ENCODE measurements at places on chromosomes 13 and 19.
A peak's percentile ranks its signal among the peaks of the same experiment; 100 is the strongest.

DNA sequence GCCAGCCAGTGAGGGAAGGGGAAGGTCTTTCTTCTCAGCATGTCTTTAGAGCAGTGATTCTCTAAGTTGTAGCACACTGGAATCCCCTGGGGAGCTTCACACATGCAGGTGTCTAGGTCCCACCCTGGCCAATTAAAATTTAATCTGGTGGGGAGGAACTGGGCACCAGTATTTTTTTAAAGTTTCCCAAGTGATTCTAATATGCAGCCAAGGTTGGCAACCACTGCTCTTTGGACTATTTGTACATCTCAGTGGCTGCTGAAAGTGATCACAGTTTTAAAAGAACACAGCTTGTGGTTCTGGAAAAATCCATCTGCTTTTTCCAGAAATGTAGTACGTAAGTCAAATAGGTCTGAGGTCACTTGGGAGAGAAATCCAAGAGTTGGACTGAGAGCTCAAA is 10.7 kb upstream of the KATNAL1 start:
- DNase-seq, result no peak

- DNase-seq, result no peak
These were observed 8.0 kb downstream of the KLC3 start for GRCh38 chr19:45348367-45349125.

DNA sequence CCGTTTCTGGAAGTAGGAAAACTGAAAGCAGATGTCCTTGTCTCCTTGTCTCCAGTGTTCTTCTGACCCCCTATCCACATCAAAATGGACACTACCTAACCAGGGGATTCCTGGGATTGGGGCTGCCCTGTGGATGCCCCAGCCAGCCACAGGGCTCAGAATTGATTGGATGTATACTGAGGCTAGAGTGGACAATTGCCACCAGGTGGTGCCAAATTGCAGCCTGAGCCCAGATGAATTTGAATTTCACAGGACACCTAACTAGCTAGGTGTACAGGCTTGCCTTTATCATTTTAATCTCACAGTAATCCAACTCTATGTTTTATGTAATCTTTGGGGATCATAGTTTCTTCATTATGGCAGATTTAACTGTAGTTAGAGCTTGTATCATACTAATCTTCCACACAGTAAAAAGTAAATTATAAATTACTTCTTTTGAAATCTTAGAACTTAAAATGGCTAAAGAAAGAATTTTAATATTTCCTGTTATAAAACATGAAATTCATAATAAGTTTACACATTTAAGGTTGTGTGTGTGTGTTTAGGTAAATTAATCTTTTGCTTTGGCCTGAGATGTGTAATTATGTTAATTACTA is 58.0 kb downstream of the PIBF1 start:
- peak; percentile 41 for DNase-seq

GRCh38 chr13:79660361-79660760 is 179.4 kb downstream of the NDFIP2 start:
- no peak for DNase-seq

GRCh38 chr13:45951724-45952123 is 100.2 kb upstream of the SIAH3 start:
- DNase-seq, result peak; percentile 8

DNA sequence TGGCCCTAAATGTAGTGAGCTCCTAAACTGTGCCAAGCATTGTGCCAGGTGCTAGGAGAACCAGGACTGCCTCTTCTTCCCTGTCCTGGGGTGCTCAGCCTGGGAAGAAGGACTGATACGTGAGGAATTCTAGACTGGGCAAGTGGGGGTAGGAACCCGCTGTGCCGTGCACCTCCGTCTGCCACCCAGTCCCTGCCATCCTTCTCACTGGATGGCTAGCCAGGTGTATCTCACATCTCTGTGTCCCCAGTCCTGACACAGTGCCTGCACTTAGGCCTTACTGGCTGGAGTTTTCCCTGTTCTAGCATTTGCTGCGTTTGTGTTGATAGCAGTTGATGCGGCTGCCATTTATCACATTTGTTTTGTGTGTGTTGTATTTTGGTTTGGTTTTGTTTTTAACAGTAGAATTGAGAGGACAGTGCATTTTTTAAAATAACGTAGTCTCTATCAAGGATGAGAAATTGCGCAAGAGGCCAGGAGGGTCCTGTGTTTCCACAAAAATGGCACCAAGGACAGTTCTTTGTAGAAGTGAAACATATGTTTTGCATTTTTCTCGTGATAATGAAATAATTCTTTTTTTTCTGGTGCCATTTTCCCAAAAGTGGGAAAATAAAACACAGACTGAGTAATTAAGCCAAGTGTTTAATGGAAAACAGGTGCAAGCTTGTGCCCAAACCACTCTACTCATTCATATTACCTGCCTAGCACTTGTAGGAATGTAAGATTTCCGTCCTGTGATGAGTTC is 4.7 kb upstream of the GPR183 start:
- no peak for DNase-seq

Data from LHCN-M2 (cell line).